Activated T-cell treated with anti-CD3 and anti-CD28 coated beads, Interleukin-2, amount 50 U/mL, for 48 hours (primary cell): ENCODE measurements at places on chromosomes 3 and 15.

GRCh38 chr15:65494076-65494475 lies 23.4 kb downstream of the DPP8 start:
- DNase-seq: no peak

GRCh38 chr3:72282918-72283317 lies 498.0 kb upstream of the PROK2 start:
- DNase-seq: no peak

GRCh38 chr15:57806003-57806402 lies 99.5 kb downstream of the POLR2M start:
- no peak for DNase-seq

DNA sequence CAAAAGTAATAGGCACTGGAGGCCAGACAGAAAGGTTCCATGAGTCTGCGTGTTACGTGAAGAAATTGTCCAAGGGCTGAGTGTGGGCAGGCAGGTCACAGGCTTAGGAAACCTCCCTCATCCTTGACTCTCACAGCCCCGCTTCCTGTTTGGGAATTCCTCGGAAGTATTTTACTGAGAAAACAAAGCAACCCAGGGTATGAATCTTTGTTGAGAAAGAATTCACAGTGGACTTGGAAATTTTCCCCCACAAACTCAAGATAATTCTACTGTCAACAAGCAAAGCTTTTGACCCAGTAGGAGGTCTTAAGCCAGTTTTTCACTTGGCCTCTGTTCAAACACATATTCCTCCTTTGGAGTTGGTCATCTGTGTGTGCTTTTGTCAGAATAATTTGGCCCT lies 377.1 kb upstream of the TPM1 start:
- no peak for DNase-seq

DNA sequence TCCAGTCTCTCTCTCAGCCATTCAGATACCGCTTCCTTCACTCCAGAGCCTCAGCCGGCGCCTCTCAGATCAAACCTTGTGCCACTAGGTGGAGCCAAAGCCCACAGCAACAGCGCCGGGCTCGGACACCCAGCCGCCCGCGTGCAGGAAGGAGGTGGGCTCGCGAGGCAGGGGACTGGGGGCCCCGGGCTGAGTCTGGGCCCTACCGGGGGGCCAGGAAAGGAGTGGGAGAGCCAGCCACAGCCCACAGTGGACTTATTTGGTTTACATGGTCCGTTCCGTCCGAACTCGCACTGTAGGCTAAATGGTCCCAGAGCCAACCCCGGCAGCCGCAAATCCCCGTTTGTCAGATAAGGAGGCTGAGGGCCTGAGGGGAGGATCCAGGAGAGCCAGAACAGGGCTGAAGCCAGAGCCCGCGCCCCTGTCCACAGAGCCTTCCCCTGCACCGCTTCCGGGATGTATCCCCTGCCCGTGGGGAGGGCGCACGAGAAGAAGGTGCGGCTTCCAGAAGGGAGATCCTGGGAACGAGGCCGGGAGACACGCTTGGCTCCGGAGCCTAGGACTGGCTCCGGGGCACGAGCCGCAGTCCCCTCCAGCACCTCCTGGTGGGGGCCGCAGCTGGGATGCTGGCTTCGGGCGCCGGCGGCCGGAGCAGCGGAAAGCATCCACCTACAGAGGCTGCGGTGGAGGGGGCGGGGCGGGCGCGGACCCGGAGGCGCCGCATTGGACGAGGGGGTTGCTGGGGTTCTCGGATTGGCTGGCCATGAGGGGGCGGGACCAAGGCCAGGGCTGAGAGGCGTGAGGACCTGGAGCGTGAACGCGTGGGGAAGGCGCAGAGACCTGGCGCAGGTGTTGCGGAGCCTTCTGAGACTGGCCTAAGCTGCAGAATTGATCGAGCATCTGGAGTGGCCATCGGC lies 6.5 kb upstream of the CYP11A1 start:
- peak; percentile 96 for DNase-seq

DNA sequence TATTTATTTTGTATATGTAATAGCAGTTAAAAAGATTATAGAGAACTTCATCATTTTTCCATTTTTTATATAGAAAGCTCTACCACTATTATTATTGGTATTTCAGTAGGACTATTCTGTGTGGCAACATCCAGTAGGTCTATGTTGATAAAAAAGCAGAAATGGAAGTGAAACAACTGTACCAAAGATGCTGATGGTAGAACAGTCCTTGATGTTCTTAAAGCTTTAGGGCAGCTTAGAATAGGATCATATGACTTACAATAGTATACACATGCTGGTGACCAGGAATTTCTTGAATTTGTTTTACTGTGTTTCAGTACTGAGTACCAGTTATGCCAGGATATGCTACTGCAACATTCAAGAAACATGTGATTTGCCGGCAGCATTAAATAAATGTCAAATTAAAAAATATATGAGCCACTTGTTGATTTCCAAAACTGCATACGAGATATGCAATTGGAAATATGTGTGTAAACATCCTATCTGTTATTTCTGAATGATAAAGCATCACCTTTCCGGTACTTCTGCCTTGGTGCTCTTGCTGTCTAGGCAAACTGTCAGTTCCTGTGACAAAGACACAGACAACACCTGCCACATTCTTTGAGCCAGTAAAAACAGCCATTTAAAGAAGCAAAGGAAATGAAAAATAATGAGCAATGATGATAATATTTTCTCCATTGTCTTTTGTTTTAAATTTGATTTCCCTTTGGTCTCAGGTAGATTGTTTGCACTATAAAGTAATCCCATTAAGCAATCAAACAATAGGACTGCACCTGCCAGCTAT lies 649.2 kb downstream of the ZPLD1 start:
- DNase-seq: no peak

- DNase-seq: no peak
Observed at GRCh38 chr3:18562364-18563154, 137.4 kb upstream of the SATB1 start.

DNA sequence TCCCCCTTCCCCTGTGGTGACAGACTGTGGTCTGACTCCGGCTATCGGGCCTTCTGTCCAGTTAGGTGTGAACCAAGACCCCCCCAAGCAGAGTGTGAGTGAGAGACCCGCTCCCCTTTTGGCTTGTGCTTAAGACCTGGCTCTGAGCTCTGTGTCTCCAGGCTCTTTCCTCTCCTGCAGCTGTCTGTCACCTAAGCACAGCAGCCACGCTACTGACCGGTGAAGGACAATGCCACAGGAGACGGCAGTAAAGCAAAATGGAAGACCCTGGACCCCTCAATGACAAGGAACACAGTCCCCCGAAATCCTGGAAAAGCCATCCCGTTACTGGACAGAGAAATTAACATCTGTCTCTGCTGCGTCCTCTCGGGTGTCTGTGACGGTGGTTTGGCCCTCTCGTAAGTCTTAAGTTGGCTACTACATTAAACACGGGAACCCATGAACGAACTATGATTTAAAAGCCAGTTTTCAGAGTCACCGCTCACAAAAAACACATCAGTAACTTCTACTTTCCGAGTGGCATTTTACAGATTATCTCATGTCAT lies 53.7 kb downstream of the CHSY1 start:
- DNase-seq: no peak

DNA sequence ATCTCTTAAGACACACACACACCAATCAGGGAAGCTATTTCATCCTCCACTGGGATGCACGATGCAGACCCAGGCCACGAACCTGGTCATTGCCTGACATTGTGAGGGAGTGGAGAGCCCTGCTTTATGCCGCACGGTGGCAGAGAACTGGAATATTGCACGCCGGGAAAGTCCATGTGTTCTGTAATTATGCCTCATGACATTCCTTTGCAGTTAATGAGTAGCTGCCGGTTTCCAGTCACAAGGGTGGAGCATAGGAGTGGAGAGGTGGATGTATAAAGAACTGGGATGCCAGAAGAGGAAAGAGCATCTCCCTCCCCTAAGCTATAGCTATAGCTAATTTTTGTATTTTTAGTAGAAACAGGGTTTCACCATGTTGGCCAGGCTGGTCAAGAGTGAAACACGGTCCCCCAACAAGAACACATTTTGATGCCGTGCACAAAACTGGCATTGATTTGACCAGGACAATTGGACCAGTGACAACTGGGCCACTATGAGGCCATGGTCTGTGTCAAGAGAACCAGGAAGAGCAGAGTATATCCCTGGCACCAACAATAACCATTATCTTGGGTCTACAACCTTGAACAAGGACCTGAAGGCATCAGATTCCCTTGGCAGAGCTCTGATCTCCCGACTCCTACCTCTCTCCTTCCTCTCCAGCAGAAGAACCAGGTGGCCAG lies 51.4 kb downstream of the SH3BP5 start:
- no peak for DNase-seq

DNA sequence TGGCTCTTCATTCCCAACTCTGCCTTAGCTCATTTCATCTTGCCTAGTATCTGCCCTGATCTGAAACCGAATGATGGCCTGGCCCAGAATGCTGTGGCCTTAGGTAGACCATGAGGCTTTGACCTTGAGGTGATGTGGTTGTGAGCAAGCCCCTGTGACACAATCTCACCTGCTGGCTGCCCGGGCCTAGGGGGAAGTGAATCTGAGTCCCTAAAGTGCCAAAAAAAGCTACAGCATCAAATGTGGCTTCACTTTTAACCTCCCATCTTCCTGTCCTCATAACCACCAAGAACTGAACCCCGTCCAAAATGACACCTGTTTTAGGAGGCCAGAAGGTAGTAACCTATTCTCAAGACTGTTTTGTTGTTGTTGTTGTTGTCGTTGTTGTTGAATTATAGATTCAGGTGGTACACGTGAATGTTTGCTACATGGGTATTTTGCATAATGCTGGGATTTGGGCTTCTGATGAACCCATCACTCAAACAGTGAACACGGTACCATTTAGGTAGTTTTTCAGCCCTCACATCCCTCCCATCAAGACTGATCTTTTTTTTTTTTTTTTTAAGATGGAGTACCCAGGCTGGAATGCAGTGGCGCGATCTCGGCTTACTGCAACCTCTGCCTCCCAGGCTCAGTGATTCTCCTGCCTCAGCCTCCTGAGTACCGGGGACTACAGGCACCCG lies 54.6 kb downstream of the MCCC1 start:
- no peak for DNase-seq

DNA sequence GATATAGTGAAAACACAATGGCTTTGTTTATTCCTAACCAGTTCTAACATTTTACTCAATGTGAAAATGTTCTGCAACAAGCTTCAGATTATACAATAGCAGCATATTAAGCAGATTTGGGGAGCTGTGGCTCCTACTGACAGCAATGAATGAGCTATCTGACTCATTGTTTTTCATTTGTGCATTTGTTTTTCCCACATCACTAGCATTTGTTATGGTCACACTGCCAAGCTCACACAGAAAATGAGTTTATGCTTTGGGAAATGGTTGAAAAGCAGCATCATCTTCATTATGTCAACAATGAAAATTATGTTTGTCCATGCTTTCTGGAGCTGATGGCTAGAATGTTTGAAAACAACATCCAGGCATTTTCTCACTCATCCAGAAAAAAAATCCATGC lies 53.5 kb downstream of the ZPLD1 start:
- no peak for DNase-seq

GRCh38 chr15:56981160-56981559 lies 62.7 kb downstream of the TCF12 start:
- DNase-seq: no peak

DNA sequence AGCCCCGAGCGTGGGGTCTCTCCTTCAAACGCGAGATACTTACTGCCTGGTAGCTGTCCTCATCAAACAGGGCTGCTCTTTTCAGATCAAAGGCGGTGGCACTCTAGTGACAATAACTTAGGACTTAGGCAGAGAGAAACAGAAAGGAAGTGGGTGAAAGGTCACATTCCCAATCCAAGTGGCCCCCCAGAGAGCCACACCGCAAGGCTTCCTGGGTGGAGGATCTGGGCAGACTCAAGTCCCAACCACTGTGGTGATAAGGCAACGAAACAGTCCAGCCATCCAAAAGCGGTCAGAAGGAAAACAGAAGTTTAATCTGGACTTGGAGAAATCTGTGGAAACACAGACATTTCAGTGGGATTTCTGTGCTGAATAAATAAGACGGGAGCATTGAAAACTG lies 227.2 kb downstream of the ADAMTS17 start:
- DNase-seq: no peak

DNA sequence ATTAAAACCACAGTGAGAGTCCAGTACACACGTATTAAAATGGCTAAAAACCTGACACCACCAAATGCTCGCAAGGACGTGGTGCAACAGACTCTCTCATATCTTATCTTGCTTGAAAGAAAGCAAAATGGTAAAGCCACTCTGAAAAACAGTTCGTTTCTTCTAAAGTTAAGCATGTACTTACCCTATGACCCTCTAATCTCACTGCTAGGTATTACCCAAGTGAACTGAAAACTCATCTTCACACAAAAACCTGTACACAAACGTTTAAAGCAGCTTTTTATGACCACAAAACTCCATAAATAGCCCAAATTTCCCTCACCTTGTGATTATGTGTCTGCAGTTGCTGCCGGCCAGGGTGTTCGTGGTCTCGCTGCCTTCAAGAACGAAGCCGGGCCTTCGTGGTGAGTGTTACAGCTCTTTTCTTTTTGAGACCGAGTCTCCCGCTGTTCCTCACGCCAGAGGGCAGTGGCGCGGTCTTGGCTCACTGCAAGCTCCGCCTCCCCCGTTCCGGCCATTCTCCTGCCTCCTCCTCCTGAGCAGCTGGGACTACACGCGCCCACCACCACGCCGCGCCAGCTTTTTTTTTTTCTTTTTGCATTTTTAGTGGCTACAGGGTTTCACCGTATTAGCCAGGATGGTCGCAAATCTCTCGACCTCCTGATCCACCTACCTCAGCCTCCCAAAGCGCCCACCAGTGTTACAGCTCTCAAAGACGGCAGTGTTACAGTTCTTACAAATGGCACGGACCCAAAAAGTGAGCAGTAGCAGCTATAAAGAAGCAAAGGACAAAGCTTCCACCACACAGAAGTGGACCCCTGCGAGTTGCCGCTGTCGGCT lies 165.4 kb downstream of the TJP1 start:
- DNase-seq: no peak

- no peak for DNase-seq
Observed at GRCh38 chr3:190579514-190580137, 65.7 kb downstream of the IL1RAP start.

- no peak for DNase-seq
Observed at GRCh38 chr3:175743733-175744400, 884.7 kb downstream of the NAALADL2 start.

- no peak for DNase-seq
Observed at GRCh38 chr3:57036952-57037351, 23.5 kb upstream of the SPATA12 start.

DNA sequence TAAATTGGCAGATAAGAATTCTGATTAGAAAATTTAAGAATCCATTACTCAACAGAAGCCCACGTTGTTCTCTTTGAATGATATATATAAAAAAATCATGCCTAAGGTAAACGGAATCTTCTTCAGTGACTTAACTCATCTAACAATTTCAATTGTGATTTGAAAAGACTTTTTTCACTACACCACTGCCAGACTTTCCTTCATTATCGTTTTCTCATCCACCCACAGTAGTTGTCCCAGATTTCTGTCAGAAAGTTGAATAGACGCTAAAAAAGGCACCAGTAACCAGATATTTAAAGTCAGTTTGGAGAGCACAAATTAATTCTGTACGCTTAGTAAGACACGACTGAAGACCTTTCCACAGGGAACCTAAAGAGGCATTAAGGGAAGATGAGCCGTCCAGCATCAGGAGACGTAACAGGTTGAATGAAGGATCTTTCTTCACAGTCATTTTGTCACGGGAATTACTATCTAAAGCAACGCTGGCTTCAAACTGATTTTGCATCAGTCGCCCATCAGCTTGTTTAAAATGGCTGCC lies 1.3 kb downstream of the HIGD1A start:
- DNase-seq: no peak

- DNase-seq: no peak
Observed at GRCh38 chr3:193391902-193392301, 13.3 kb upstream of the ATP13A5 start.

- no peak for DNase-seq
Observed at GRCh38 chr3:117674321-117674720, 964.7 kb downstream of the TUSC7 start.

GRCh38 chr3:81339040-81339845 lies 422.2 kb downstream of the GBE1 start:
- DNase-seq: no peak
